DMS153 (cell line): ENCODE measurements at places on chromosomes 5 and 9.
A peak's percentile ranks its signal among the peaks of the same experiment; 100 is the strongest.

- DNase-seq, result no peak
Measured at GRCh38 chr9:34046784-34047379, 1.8 kb downstream of the UBAP2 start.

GRCh38 chr5:4361753-4362152 lies 766.1 kb downstream of the IRX1 start:
- no peak for DNase-seq

GRCh38 chr5:85663708-85664031 lies 954.1 kb upstream of the COX7C start:
- DNase-seq, result no peak

- no peak for DNase-seq
Measured at GRCh38 chr5:1330847-1331831, 13.8 kb downstream of the CLPTM1L start.

DNA sequence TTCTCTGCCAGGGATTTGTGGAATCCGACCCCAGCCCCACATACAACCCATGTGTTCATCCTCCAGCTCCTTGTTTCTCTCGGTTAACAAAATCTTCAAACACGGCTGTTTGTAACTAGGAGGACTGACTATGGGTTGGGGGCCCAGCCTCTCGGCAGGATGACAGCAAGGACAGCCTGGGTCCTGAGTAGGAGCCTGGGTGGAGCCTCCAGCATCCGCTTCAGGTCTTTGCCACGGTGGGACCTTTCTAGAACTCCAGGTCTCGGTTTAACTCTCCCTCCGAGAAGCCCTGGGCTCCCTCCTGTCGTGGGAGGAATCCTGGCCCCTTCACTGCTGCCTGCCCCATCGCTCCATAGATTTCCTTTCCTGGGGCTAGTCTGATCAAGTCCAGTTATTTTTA lies 248.5 kb downstream of the PBX3 start:
- DNase-seq, result no peak

DNA sequence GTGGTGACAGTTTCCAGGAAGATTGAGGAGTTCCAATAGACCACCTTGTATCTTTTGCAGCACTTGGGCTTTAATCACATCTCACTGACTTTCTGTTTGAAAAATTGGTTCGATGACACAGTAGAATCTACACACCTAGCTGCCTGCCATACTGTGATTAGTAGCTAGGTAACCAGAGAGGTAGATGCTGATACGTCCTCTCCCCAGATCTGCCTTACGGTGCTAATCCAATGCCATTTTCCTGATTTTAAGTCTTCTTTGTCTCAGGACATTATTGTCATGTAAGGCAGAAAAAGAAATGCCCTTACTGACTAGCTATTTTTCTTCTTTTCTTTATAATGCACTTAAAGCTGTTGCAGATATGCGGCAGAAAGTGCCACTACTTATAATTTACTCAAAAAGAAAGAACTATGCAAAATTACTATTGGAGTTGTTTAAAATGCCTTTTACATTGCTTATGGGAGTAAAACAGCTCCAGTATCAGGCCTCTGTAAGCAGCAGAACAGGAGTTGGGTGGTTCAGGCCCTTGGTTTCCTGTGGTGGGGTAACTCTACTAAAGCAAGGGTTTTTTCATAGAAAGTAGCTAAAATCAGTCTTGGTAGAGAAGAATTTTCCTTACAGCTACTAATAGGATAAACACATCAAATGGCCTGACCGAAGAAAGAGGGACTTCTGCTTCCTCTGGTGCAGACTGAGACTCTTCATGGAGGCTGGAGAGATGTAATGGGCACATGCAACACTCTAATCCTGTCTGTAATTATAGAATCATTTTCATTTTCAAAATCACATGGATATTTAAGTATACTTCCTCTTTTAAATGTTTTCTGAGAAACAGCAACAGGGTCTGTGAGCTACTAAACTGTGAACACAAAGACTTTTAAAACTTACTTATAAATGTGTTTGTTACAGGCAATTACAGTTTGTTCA lies 177.2 kb downstream of the MAPKAP1 start:
- DNase-seq, result no peak

DNA sequence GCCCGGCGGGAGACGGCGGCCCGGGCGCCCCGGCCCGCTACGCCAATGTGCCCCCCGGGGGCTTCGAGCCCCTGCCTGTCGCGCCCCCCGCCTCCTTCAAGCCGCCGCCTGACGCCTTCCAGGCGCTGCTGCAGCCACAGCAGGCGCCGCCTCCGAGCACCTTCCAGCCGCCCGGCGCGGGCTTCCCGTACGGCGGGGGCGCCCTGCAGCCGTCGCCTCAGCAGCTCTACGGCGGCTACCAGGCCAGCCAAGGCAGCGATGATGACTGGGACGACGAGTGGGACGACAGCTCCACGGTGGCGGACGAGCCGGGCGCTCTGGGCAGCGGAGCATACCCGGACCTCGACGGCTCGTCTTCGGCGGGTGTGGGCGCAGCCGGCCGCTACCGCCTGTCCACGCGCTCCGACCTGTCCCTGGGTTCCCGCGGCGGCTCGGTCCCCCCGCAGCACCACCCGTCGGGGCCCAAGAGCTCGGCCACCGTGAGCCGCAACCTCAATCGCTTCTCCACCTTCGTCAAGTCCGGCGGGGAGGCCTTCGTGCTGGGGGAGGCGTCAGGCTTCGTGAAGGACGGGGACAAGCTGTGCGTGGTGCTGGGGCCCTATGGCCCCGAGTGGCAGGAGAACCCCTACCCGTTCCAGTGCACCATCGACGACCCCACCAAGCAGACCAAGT lies 723 bp downstream of the SNX18 start:
- DNase-seq, result no peak

GRCh38 chr9:130768265-130768664 lies 66.8 kb upstream of the ABL1 start:
- no peak for DNase-seq

DNA sequence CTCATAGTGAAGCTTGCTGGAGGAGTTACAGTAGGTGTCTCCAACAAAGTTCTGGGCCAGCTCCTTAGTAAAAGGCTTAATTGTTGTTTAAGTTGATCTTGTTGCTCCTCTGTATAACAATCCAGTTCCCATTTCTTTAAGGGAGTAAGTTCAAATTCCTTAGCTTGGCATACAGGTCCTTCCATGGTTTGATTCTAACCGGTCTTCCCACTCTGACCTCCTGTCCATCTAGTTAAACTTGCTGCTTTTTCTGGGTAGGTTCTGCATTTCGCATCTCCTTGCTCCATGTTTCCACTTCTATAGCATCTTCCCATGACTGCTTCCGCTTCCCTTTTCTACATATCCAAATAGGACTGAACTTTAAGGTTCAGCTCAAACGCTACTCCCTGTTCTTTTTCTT lies 95.5 kb downstream of the ARHGAP26 start:
- no peak for DNase-seq

DNA sequence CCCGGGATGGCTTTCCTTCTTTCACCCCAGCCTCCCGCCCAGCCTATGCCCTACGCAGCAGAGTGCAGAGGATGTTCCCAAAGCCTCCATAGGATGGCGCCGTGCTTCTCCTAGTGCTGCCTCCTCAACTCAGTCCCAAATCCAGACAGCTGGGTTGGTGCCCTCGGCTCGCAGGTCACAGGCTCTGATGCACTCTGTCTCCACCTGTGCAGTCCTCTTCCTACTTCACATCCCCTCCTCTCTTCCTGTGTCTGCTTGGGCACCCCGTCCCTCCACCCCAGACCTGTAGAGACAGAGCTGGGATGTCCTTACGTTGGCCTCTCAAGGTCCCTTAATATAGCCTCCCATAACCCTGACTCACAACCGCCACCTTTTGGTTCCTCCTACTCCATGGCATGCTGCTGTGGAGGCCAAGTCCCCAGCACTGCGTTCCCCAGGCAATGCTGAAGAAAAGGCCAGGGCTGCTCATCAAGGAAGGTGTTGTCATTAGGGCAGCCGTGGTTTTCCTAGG lies 314.4 kb downstream of the GADD45G start:
- DNase-seq, result peak; percentile 55

DNA sequence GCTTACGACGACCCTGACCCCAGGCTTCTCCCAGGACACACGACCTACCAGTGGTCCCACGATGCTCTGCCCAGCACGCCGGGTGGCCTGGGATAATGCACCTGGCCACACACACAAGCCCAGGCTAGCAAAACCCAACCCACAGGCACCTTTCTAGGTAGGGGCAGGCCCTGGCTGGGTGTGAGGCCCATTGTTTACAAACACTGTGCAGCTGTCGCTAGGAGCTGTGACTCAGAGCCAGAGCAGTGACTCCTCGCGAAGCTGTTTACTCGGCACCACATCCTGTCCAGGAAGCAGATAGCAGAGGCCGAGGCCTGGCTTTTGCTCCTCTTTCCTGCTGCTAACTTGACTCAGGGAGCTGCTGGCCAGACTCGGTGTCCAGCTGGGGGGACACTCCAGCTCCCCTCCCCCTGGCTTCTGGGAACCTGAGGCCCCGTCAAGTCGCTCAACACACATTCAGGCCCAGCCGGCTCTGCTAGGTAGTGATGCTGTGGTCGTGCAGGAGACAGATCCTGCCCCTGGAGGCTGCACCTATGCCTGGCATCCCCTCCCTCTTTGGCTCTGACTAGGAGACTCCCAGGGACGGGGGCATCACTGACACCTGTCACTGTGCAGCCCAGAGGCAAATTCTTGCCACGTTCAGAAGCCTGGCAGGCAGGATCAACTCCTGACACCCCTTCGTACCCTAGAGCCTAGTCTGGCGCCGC lies 12.8 kb upstream of the RALGDS start:
- peak; percentile 98 for DNase-seq

DNA sequence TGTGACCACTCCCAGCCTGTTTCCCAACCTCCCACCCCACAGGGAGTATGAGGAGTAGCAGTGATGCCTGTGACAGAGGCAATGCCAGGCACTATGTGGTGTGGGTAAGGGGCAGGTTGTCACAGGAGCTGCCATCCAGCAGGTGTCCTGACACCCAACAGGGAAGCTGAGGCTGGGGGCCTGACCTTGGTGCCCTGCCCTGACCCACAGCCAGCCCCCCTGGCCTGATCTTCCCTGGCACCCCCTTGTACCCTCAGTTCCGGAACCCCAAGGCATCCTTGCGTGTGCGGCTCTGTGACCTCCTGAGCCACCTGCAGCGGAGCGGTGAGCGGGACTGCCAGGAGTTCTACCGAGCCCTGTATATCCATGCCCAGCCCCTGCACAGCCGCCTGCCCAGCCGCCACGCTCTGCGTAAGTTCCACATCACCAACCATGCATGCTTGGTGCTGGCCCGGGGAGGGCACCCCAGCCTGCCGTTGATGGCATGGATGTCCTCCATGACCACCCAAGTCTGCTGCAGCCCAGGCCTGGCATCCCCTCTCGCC lies 14.4 kb downstream of the CARD19 start:
- DNase-seq, result no peak

DNA sequence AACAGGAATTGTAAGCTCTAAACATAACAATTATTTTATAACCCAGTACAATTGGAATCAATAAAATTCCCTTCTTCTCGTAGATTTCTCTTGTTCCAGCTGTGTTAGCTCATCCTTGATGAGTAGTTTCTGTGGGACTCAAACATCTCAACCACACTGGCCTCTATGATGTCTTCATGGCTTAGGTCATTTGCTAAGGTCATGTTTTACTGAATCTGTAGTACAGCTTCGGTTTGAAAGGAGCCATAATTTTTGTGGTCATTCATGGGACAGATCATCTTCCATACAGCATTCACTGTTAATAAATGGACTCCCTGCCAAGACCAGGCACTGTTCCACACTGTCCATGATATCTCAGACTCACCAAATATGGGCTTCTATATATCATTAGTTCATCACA lies 369.0 kb upstream of the RFX3 start:
- DNase-seq, result no peak

- no peak for DNase-seq
Measured at GRCh38 chr9:118643118-118643517, 726.1 kb downstream of the BRINP1 start.

DNA sequence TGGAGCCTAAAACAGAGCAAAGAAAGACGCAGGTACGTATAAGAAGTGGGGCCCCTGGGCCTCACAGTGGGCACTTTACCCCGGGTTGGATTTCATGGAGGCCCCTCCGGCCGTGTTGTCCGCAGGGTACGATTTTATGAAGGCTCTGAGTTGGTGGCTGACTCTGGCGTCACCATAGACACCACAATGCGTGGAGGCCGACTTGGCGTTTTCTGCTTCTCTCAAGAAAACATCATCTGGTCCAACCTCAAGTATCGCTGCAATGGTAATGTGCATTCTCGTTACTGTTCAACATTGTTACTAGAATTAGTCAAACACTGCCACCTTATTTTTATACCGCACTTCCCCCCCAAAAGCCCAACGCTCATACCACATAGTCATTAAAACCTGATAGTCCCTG lies 47.1 kb downstream of the THBS4 start:
- DNase-seq, result no peak

DNA sequence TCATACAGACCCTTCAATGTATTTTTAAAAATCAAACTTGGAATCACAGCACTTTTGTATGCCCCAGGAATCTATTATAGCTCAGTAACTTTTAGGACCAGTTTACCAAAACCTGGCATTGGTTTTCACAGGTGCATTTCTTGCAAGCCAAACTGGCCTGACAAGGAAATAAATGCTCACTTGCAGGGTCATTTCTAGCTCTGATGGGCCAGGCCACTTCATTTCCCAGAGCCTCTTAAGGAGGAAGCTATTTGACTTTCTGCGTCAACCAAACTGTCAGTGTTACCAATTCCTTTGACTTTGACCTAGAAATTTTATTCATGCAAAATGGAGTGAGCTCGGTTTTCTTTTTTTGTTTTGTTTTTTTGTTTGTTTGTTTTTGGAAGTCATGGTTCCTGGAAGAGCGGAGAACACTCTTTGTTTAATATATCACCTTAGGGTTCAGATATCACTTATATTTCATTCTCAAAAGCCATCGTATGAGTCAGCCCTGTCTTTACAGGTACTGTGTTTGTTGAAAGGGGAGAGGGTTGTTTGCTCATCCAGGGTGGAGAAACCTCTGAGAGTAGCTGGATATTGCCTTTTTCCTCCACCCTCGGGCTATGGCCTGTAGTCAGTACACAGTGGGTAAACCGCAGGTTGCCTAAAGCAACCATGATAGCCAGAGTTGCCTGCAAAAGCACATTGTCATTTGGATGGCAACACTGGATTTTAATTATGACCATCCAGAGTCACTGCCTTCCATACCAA lies 58.9 kb downstream of the GNA14 start:
- DNase-seq, result peak; percentile 99

- DNase-seq, result no peak
Measured at GRCh38 chr9:2628919-2629318, 7.3 kb downstream of the VLDLR start.

DNA sequence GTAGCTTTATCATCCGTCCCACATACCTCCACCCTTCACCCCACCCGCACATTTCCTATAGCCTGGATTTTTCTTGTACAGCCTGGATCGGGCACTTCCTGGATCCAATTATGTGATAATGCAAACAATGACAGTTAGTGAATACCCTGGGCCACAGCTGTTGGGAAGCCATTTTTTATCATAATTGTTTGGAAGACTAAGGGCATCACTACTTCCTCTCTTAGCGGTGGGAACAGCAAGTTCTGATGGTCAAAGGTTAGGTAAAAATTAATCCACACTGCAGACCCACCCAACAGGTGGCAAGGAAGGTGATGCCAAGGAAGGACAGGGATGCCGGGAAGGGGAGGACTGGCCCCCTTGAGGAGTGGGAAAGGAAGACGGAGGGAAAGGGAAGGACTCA lies 183.7 kb downstream of the SAXO1 start:
- no peak for DNase-seq

GRCh38 chr5:83718195-83718825 lies 2.3 kb downstream of the HAPLN1 start:
- DNase-seq, result peak; percentile 26

- DNase-seq, result peak; percentile 34
Measured at GRCh38 chr9:120619751-120620655, 40.0 kb upstream of the CDK5RAP2 start.
